ENCODE measurements at places on chromosomes 2 and 18.

DNA sequence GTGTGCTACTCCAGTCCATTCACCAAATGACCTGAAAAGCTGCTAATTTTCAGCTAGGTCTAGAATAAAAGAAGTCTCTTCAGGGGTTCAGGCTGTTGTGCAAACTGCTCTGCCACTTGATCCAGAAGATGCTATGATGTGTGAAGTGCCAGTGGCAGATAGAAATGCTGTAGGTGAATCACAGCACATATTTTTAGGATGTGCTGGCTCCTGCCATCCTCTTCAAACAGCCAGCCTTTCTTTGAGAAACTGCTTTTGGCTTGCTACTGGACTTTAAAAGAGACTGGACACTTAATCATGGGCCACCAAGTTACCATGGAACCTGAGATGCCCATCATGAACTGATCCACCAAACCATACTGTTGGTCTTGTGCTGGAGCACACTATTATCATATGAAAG lies 322.1 kb downstream of the EN1 start:
- DNase-seq = no peak

- DNase-seq = peak; percentile 40
Observed at GRCh38 chr2:216710551-216711301, 15.4 kb upstream of the IGFBP5 start.

DNA sequence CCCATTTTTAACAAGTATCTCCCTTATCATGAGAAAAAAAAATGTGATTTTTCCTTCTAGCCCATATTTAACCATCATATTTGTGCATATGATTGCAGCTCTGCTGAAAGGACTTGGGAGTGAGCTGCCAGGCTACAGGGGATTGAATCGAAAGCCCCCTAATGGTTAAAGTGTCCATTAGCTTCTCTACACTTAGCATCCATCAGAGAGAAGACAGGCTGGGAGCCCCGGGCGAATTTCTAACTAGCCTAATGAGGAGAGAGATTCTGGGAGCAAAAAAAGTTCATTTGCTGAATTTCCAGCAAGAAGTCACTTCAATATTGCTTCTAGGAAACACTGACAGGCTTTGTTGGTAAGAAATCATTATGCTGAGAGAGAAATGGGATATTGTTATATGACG lies 848.8 kb downstream of the TDRD15 start:
- no peak for DNase-seq

GRCh38 chr2:159661286-159661685 lies 44.9 kb upstream of the BAZ2B start:
- DNase-seq = no peak

GRCh38 chr2:46355756-46356155 lies 58.5 kb downstream of the EPAS1 start:
- no peak for DNase-seq

GRCh38 chr18:5840547-5840946 lies 54.8 kb downstream of the TMEM200C start:
- peak; percentile 51 for DNase-seq

GRCh38 chr2:17646081-17646554 lies 105.6 kb downstream of the VSNL1 start:
- DNase-seq = peak; percentile 68

- no peak for DNase-seq
Observed at GRCh38 chr2:604385-604784, 72.8 kb downstream of the TMEM18 start.

DNA sequence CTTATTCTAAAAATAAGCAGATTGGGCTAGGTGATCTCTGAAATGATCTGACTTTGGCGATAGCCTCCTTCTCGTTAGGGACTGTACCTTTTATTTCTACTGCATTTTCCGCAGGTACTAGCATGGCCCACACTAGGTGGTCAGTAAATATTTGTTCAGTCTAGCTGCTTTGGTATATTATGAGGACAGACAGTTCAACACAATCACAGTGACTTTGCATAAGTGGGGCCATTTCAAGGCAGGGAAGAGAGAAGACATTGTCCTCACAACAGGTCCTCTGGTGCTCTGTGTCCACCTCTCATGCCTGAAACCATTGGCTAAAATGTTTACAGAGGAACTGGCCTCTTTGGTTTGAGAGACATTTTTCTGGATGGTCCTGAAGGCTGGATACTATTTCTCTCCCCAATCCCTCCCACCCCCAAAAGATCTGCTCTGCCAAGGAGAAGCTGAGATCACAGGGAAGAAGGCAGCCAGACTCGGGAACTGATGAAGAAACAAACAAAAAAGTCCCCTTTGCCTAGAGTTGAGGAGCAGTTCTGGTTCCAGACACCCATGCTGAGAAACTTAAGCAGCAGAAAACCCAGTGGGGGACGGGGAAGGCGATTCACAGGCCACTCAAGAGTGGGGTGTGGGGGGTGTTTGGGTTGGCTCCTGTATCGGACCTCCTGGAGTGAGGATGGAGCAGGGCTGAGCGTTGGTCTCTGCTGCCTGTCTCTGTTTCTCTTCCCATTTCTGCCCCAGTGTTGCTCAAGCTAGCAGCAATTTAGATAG lies 2.9 kb upstream of the TNP1 start:
- no peak for DNase-seq

GRCh38 chr18:48997985-48998831 lies 47.4 kb upstream of the SMAD7 start:
- peak; percentile 15 for DNase-seq

GRCh38 chr2:144455987-144456386 lies 63.9 kb downstream of the ZEB2 start:
- DNase-seq = no peak

GRCh38 chr2:11073251-11073650 lies 82.0 kb upstream of the SLC66A3 start:
- DNase-seq = no peak

- DNase-seq = no peak
Observed at GRCh38 chr2:144227427-144228105, 292.4 kb downstream of the ZEB2 start.

DNA sequence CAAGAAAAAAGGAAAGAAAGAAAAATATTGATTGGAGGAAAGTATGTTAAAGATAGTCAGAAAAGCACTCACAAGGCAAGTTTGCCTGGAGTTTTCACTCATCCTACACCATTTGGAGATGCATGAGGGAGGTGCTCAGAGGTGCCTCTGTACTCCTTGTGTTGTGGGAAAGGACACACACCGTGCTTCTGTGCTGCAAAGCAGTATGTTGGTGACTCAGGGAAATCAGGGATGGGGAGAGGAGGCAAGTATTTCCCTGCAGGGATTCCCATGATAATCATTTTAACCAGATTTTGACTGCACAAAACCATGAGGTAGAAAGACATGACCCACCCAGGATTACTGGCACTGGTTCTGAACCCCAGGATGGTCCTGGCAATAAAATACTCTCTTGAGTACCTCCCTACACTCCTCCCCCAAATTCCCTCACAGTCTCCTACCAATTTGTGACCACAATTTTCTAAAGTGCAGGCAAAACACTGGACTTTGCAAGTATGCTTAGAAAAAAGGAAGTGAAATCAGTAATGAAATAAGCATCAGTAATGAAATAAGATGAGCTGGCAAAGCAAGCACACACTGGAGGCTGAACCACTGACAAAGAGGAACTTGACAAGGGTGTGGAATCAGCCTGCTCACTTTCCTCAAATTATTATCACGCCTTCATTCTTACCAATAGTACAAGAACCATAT lies 155.5 kb upstream of the ACVR2A start:
- no peak for DNase-seq

DNA sequence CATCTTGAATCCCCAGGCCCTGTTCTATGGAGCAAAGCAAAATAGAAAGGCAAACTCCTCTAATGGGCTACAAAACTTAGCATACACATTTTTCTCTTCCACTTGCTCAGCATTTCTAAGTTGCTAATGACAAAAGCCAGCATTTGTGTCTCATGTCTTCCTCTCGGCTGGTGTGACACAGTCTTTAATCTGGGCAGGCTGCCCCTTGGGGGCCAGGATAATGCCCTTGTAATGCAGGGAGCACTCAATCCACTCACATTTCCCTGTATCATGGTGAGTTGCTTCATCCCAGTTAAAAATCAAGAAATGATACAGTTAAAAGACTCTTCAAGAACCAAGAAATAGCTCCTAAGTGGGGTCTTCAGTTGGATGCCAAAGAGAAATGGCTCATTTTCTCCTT lies 109.1 kb upstream of the FBXO11 start:
- no peak for DNase-seq

- DNase-seq = no peak
Observed at GRCh38 chr2:207015901-207016300, 76.6 kb downstream of the CPO start.

- DNase-seq = no peak
Observed at GRCh38 chr2:60583604-60584003, 30.1 kb upstream of the BCL11A start.

DNA sequence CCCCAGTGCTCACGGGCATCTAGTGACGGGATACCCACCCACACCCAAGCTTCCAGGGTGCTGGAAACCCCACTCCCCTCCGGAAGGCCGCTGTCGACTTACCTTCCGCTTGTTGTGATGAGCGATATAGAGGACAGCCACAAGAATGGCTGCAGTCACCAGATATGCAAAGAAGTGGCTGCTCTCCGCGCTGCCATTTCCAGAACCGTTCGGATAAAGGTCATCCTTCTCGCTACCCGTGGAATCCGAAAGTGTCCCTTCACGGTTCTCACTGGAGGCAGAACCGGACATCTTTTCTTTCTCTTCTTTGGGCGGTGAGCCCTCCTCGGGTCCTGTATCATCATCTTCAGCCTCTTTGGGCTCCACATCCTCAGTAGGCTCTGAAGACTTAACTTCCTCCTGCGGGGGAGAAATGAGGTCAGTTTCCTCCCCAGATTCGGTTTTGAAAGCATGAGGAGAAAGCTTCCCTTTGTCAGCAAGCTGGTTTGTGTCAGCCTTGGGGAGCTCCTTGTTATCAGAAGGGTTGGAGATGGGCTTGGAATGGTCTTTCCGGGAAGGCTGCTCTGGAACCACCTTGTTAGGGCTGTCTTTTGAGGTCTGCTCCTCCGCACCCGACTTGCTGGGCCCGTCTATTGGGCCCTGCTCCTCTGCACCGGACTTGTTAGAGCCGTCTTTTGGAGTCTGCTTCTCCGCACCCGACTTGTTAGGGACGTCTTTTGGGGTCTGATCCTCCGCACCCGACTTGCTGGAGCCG lies 1.2 kb downstream of the TGOLN2 start:
- no peak for DNase-seq

DNA sequence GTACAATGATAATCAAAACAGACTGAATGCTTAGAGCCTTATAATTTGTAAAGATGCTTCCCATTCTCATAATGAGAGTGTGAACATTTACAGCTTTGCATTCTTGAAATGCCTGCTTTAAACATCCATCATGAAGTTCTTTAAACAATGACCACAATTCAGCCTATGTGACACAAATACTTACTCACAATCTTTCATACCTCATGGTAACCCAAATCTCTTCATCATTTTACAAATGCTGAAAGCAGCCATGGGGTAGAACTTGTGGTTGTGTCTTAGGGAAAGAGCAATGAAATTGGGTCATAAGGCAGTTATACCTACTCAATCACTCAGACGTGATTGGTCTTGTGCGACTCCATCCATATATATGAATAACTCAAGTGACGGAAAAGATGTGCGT lies 140.7 kb downstream of the RND3 start:
- DNase-seq = no peak

- DNase-seq = no peak
Observed at GRCh38 chr2:132740081-132740720, 70.2 kb upstream of the LYPD1 start.
